CD4-positive, alpha-beta T cell treated with Interleukin-6 for 4 hours (primary cell): ENCODE measurements at places on chromosomes 16 and 17.

DNA sequence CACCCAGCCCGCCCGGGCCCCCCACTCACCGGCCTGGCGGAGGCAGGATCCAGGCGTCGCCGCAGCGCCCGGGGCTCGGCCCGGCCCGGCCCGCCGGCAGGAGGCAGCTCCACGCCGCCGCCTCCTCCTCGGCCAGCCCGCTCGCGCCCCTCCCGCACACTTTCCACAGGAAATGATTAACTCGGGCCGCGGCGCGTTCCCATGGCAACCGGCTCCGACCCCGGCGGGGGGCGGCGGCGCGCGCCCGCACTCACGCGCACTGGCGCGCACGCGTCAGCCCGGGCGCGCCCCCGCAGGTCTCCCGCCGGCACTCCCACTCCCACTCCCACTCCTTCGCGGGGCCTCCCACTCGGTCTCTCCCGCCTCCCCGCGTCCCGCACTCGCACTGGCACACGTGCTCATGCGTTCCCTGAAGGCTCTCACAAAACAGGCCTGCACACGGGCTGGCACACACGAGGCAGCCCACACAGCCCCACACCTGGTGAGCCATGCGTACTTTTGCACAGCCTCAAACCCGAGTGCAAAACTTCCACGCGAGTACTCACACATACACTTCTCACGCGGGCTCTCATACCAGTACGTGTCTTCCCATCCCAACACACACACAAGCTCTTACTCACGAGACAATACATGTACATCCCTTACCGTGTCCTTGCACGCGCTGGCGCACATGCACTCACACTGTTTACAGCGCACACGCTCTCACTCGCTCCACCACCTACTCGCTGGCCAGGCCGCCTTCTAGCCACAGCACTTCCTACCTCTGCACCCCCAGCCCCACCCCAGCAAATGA is at the start of gene KIFC3:
Gene KIFC3 (minus strand): TSS at position 151 of the 793 bp plus-strand sequence. CDS start 4,248 bp downstream, outside the sequence.
- peak; percentile 81 for DNase-seq

DNA sequence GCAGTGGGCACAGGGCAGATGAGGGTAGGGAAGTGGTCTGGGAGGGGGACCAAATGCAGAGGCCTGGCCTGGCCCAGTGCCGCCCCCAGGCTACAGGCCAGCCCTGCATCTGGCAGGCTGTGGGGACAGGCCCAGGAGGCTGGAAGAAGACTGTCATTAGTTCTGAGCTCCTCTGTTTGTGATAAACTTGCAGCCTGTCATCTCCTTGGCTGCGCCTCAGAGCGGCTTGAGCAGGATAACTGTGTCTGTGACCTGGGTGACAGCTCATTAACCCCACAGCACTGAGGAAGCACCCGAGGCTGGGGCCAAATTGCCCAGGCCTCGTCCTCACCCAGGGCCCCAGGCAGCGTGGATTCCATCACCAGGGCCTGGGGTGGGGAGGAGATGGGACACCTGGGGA is 23.9 kb downstream of the ABCC3 start:
- no peak for DNase-seq

DNA sequence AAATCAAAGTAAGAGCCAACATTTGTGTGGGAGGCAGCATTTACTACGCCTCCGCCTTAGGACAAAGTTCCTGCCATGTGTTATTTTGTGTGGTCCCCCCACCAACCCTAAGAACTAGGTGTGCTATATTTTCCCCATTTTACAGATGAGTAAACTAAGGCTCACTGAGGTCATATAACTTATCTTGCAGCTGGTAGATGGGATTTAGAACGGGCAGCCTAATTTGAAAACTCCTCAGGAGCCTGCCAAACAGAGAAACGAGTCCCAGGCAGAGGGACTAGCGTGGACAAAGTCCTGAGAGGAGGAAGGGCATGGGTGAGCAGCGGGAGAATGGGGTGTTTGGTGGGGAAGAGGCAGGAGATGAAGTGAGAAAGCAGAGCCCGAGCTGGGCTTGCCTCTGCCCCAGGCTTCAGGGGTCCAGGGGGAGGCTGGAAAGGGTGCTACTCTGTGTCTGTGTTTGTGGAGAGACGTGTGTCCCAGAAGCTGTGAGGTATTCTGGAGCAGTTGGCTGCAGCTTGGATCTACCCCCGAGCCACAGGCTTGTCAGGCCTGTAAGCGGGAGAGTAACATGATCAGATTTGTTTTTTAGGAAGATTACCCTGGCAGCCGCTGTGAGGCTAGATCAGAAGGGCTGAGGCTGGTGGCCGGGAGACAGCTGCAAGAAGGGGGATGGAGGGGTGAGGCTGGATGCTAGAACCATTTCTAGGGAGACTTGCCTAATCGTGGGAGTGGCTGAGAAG is 5.0 kb downstream of the MLLT6 start:
- no peak for DNase-seq

GRCh38 chr17:2023692-2024571 is 1.2 kb downstream of the RTN4RL1 start:
- peak; percentile 40 for DNase-seq

- DNase-seq = no peak
Measured at GRCh38 chr16:50169555-50170096, 16.5 kb downstream of the TENT4B start.

- no peak for DNase-seq
Measured at GRCh38 chr16:13829697-13830299, 90.2 kb upstream of the ERCC4 start.
